Activated B cell treated with CpG ODN at 0.5 μM for 24 hours (primary cell): ENCODE measurements at places on chromosomes 7 and 10.

GRCh38 chr7:104296900-104297299 lies 31.5 kb upstream of the LHFPL3 start:
- DNase-seq: no peak

- no peak for DNase-seq
Observed at GRCh38 chr10:50648935-50649227, 25.1 kb upstream of the SGMS1 start.

DNA sequence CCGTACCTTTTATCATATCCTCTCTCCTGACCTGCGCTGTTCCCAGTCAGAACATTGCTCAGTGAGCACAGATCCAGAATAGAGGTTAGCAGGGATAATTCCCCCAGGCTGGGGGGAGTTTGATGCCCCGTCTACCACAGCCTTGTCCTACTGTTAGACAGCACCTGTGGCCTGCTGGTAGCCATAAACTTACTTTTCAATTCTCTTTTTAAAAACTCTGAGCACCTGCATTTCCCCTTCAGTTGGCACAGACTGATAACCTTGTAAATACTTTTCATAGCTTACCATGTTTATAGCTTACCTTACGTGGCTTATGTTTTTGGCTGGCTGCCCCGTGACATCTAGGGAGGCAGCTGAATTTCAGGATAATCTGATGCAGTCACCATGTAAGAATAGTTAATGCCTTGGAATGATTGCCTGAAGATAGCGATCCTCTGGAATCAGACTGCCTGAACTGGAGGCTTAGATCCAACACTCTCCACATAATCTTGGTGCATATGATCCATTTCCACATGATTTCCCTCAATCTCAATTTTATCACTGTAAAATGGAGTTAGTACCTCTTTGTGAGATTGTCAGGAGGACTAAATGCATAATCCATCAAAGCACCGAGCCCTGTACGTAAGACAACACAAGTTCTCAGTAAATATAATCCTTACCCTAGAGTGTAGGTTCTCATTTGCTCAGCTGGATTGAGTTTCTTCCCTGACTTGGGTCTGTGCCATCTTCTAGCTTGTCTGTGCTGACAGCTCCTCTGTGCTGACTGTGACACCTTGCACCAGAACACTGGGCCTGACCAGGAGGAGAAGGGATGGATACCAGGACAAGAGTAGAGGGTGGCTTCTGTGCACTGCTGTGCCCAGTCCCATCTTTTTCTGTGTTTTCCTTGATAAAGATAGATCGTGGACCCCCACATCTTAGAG lies 111.7 kb upstream of the GJD4 start:
- no peak for DNase-seq

- DNase-seq: no peak
Observed at GRCh38 chr10:61835946-61836887, 65.3 kb upstream of the ARID5B start.

DNA sequence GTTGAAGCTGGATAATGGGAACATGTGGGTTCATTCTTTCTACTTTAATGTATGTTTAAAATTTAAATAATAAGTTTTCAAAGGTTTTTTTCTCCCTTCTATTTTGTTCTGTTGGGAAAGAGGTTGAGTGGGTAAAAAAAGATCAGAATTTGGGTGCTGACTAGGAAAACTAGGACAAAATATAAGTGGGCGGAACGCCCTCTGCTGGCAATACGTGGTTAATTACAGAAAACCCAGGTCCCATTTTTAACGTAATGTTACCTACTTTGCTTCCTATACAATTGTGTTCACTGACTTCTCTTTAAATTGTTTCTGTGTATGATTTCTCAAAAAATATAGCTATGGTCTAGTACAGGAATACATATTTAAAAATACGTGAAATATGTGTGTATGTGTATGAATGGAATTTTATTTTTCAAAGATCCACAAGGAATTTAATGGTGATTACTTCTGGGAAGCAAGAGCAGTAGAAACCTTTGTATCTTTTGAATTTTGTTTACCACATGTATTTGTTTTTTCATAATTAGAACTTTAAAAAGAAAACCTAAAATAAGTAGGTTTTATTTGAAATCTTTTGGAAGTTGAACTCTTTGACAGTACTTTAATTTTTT lies 8.7 kb downstream of the ECD start:
- peak; percentile 23 for DNase-seq

- no peak for DNase-seq
Observed at GRCh38 chr7:90850066-90850465, 253.9 kb downstream of the CDK14 start.

DNA sequence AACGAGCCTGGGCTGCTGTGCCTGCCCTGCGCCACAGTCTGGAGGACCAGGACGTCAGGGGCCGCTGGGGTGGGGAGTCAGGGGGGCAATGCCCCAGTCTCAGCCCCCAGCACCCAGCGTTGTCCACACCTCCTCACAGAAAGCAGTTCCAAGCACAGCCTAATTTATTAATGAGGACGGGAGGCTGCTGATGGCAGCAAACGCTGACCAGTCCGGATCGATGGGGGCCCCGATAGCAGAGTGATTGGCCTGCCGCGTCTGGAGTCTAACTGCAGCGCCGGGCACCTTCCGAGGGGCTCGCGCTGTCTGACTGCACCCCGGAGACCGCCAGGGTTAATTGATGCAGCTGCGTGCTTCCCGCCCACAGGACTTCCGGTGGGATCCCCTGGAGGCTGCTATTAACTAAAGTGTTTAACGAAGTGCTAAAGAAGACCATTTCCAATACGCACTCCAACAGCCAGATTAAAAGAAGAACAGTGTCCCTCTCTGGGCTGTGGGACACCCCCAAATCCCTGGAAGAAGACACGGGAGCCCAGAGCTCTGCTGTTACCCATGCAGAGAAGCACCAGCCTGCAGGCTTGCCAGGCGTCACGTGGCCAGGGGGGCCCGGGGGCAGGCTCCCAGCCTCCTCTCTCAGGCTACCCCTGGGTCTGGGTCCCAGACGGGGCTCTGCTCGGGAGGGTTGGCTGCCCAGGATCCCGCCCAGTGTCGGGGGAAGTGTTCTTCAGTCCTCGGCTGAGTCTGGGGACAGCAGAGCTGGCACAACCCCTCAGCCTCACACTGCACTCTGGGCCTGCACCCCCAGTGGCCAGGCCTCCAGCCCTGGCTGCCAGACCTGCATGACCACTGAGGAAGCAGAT lies 63.8 kb downstream of the MICALL2 start:
- no peak for DNase-seq

- DNase-seq: no peak
Observed at GRCh38 chr7:105816266-105816843, 60.0 kb downstream of the ATXN7L1 start.

DNA sequence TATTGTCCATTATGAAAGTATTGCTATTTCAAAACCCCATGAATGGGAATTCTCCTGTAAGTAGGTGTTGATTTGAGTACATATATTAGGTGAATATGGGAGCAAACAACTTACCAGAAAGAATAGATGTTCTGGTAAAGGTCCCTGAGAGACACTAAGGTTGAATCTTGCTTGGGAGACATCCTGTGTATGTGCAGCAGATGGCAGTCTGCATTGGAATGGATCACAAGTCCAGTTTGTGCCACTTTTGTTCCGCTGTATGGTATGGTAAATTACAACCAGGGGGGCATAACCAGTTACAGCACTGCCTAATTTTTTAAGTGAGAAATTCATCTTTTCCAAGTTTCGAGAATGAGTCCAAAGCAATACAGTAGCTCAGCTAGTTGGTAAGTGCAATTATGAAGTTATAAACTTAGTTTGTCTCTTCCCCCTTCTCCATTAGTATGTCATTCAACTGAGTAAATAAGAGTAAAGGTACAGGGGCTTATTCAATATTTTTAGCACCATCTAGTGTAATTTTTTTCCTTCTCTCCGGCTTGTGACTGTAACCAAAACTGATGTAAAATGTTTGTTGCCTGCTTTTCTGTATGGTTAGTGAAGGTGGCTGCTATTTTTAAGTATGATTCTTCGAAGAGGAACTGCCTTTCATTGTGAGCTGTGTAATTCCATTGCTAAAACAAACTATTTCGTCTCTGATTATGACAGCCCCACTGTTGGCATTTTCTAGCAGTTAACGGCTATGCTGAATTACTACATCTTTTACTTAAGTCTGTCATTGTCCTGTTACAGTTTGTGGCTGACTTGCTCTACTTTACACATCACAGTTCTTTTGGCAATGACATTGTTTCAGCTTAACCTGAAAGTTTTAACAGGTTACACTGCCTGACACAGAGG lies 2.8 kb downstream of the MCU start:
- DNase-seq: no peak

DNA sequence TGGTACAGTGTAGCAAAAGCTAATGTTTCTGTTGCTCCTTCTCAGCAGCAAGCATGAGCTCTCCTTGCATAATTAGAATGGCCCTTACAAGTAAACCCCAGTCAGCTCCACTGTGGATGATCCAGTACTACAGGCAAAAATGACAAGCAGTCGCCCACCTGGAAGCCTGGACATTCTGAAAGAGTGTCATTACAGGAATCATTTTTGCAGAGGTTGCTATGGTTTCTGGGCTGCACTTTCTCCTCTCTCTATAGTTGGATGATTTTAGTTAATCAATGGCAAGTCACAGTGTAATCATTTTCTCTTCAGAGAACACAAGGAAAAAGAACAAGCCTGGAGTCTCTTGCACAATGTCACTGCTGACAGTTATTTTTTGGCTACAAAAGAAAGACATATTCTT lies 102.9 kb upstream of the MYO3A start:
- DNase-seq: no peak

- no peak for DNase-seq
Observed at GRCh38 chr10:5233324-5233723, 36.7 kb downstream of the AKR1C4 start.

GRCh38 chr7:69122953-69123352 lies 475.3 kb upstream of the AUTS2 start:
- no peak for DNase-seq
